ENCODE measurements at places on chromosomes 2 and 18. TPM values are rescaled to one million over a fixed set of nuclear protein-coding genes. Genes with fewer than 3 reads are reported as not detected.
A peak's percentile ranks its signal among the peaks of the same experiment; 100 is the strongest.

DNA sequence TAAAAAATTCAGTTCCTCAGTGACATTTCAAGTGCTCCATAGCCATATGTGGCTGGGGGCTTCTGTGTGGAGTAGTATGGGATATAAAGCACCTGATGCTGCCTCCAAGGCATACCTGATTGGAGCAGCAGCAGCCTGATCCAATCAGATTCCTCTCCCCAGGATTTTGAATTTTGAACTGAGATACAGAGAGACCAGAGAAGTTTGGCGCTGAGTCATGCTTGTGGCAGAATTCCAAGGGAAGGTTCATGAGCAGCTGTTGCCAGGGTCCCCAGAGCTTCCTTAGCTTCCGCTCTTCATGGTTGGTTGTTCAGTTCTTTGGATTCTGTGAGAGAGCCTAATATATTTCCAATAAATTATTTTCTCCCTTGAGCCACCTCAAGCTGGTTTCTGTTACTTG is 29.0 kb upstream of the CFAP36 start:
- H3K27ac ChIP-seq, result no peak overlapping the region
- no peaks in the 10 kb centered on the region for H3K36me3 ChIP-seq
- peaks cover 17% of the 10 kb centered on the region for H3K27me3 ChIP-seq
- DNase-seq, result no peak
- H3K4me1 ChIP-seq, result no peaks in the 10 kb centered on the region
- no peak overlapping the region for H3K4me3 ChIP-seq

- no peaks in the 10 kb centered on the region for H3K4me1 ChIP-seq
- H3K27me3 ChIP-seq, result no peaks in the 10 kb centered on the region
- no peak overlapping the region for H3K27ac ChIP-seq
- no peaks in the 10 kb centered on the region for H3K36me3 ChIP-seq
- no peak for DNase-seq
These were observed 850.6 kb upstream of the CHAC2 start for GRCh38 chr2:52916981-52917380.

The LINC00305 gene
- not detected for total RNA-seq

The GAL3ST2 gene
- 1.2 TPM for total RNA-seq

DNA sequence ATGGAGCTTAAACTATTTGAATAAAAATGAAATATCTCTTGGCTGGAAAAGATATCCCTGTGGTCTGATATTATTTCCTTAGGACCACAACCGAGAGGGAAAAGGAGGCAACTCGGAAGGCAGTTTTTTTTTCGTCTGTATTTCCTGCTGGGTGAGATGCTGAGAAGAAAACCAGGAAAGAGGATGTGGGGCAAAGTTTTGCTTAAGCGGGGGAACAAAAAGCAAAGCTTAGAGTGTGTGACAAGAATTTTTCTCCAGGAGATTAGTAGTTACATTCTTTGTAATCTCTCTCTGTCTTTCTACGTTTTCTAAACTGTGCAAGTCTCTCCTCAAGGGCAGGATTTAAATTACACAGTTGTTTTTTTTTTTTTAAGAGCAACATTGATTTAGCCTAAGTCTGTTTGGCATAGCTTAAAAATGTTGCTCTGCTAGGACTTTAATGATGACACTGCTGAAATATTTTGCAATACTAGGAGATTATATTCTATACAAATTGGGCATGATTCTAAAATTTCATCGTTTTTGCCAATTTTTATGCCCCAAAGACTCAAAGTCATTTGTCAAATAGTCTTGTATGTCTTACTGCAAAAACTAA is 258.5 kb downstream of the KCNS3 start:
- no peaks in the 10 kb centered on the region for H3K27me3 ChIP-seq
- peaks cover 4% of the 10 kb centered on the region for H3K4me1 ChIP-seq
- no peaks in the 10 kb centered on the region for H3K36me3 ChIP-seq
- H3K27ac ChIP-seq, result no peak overlapping the region
- DNase-seq, result no peak

The PARD3B gene
- total RNA-seq, result 0.50 TPM

- DNase-seq, result no peak
- H3K27me3 ChIP-seq, result peaks cover 4% of the 10 kb centered on the region
- no peaks in the 10 kb centered on the region for H3K36me3 ChIP-seq
- H3K4me3 ChIP-seq, result no peak overlapping the region
- H3K27ac ChIP-seq, result no peak overlapping the region
- no peaks in the 10 kb centered on the region for H3K4me1 ChIP-seq
These were observed 63.1 kb downstream of the MARCO start for GRCh38 chr2:119005051-119005450.

GRCh38 chr2:240432820-240433801 is 2.4 kb upstream of the GPC1 start:
- peak overlapping the region; percentile 16 for H3K27ac ChIP-seq
- peak overlapping the region; percentile 84 for H3K4me3 ChIP-seq

The ASXL3 gene
- total RNA-seq, result not detected

- no peak overlapping the region for H3K27ac ChIP-seq
- no peak for DNase-seq
- H3K36me3 ChIP-seq, result no peaks in the 10 kb centered on the region
- H3K4me1 ChIP-seq, result no peaks in the 10 kb centered on the region
These were observed 477.3 kb downstream of the MBD2 start for GRCh38 chr18:53747210-53747609.

- no peaks in the 10 kb centered on the region for H3K27me3 ChIP-seq
- peaks cover 30% of the 10 kb centered on the region for H3K36me3 ChIP-seq
- DNase-seq, result peak; percentile 91
These were observed 246.0 kb downstream of the LDLRAD4 start for GRCh38 chr18:13464432-13465123.

GRCh38 chr2:120949027-120949956 is 213.6 kb downstream of the GLI2 start:
- H3K4me1 ChIP-seq, result no peaks in the 10 kb centered on the region
- no peak overlapping the region for H3K27ac ChIP-seq
- no peak for DNase-seq
- H3K27me3 ChIP-seq, result no peaks in the 10 kb centered on the region
- no peaks in the 10 kb centered on the region for H3K36me3 ChIP-seq

The IL1A gene
- total RNA-seq, result 9.4 TPM

DNA sequence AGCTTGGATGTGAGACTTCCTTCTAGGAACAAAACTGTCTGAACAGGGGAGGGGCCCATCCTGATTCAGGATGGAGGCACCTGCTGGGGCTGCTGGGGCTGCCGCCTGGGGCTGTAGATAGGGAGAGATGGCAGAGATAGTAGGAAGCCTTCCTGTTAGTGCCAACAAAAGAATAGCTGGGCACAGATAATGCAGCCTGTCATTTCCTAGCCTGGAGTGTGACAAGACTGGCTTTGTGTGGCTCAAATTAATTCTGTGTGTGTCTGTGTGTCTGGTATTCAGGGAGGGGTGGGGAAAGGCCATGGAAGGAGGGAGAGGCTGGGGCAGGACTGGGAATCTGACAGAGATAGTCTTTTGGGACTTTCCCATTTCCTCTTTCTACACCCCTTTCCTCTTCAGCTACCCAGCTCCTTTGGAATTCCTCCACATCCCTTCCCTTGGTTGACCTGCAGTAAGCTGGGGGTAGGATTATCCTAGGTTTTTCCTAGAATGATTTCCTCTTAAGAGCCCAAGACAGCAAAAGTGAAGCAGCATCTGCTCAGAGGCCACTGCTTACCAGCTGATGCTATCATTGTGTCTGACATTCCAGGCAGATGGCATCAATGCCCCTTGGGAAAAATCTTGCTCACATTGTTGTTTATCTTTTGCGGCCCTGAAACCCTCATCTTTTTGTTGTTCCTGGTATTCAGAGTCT is 144.9 kb upstream of the LHCGR start:
- no peaks in the 10 kb centered on the region for H3K27me3 ChIP-seq
- no peak overlapping the region for H3K27ac ChIP-seq
- no peaks in the 10 kb centered on the region for H3K36me3 ChIP-seq
- DNase-seq, result no peak
- H3K4me1 ChIP-seq, result no peaks in the 10 kb centered on the region

DNA sequence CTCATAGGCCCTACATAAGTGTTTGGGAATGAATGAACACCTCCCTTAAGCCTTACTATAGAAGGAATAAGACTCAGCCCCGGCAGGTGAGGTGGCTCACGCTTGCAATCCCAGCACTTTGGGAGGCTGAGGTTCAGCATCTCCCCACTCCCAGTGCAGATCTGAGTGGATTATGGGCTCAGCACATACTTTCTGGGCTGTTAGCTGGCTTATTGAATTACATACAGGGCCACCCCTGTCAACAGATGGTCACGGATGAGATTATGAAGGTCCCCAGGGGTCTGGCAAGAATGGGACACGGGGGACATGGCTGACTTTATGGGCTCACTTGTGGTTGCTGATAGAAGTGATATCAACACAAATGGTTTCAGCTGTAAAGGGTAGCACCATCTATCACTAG is 322.3 kb downstream of the TSN start:
- DNase-seq, result no peak
- no peak overlapping the region for H3K27ac ChIP-seq
- H3K4me1 ChIP-seq, result no peaks in the 10 kb centered on the region
- H3K36me3 ChIP-seq, result no peaks in the 10 kb centered on the region
- no peak overlapping the region for H3K4me3 ChIP-seq

DNA sequence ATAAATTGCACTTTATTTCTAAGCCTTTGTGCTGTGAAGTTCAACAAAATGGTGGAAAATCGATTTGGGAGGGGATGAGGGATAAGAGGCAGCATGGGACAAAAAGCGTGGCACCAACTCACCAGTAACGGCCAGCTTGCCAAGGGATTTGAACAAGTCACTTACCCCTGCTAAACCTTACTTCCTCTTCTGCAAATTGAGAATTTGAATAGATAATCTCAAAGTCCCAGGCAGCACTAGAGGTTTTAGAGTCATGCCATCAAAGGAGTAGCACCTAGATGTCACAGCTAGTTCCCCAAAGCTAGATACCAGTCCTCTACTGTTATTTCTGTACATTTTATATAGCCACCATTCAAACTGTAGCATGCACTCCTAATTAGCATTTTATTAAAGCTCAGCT is 83.7 kb upstream of the VRK2 start:
- no peaks in the 10 kb centered on the region for H3K4me1 ChIP-seq
- no peak overlapping the region for H3K4me3 ChIP-seq
- H3K36me3 ChIP-seq, result no peaks in the 10 kb centered on the region

DNA sequence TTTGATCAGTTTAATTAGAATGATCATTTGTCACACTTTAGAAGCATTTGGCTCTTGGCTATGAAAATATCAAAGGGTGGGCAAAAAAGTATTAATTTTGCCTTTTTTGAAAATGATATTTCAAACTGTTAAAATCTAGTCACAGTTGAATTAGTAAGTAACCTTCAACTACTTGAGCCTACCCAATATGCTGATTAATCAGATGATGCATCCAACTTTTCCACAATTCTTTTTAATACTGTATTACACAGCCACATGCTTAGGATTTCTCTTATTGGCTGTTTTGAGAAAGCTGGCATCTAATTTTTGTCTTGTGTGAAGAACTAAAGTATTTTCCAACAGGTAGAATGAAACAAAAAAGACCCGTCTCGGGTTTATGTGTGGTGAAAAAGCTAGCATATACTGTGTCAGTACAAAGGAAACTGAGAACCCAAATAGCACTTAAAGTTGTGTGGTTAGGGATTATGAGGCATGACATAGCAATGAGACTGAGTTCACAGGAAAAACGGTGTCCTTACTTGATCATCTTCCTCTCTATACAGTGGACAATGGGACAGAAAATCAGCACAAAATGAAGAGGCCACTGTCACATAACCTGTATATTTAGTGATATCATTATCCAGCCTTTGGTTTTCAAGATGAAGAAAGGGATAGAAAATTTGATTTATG is 11.7 kb downstream of the OSBPL6 start:
- H3K27ac ChIP-seq, result no peak overlapping the region
- H3K4me3 ChIP-seq, result no peak overlapping the region

DNA sequence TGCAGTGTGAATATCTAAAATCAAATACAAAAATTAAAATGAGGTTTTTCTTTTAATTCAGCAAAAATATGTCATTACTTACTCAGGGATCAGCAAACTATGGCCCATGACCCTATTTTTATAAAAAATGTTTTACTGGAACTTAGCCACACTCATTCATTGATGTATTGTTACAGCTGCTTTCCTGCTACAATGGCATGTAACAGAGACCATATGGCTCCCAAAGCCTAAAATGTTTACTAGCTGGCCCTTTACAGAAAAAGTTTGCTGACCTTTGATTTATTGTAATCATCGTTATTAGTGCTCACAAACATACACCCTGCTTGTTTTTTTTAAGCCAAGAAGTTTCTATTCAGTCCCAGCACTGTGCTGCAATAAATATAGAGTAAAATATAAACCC is 120.3 kb downstream of the PLA2R1 start:
- H3K36me3 ChIP-seq, result no peaks in the 10 kb centered on the region
- peaks cover 9% of the 10 kb centered on the region for H3K27me3 ChIP-seq
- H3K4me3 ChIP-seq, result no peak overlapping the region
- no peaks in the 10 kb centered on the region for H3K4me1 ChIP-seq

The CHAC2 gene
- 24.8 TPM for total RNA-seq

The WDR7 gene
- 26.0 TPM for total RNA-seq

The SERPINB11 gene
- not detected for total RNA-seq

The TMEM200C gene
- not detected for total RNA-seq

DNA sequence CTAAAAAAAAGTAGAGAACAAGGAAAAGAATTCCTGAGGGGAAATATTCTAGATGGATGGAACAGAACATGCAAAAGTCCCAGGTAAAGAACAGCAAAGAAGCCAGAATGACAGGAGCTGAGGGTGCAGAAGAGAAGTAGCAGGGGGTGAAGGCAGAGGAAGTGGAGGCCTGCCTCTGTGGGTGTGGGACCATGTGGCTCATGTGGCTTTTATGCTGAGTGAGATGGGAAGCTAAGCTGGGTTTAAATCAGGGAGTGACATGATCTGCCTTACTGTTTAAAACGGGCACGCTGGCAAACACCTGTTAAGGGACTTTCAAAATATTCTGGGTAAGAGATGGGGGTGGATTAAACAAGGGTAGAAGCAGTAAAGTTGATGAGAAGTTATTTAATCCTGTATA is 40.0 kb downstream of the GKN2 start:
- no peaks in the 10 kb centered on the region for H3K36me3 ChIP-seq
- peak; percentile 85 for DNase-seq
- no peaks in the 10 kb centered on the region for H3K27me3 ChIP-seq
- H3K4me1 ChIP-seq, result peaks cover 32% of the 10 kb centered on the region
- no peak overlapping the region for H3K27ac ChIP-seq

The CDH7 gene
- total RNA-seq, result not detected

DNA sequence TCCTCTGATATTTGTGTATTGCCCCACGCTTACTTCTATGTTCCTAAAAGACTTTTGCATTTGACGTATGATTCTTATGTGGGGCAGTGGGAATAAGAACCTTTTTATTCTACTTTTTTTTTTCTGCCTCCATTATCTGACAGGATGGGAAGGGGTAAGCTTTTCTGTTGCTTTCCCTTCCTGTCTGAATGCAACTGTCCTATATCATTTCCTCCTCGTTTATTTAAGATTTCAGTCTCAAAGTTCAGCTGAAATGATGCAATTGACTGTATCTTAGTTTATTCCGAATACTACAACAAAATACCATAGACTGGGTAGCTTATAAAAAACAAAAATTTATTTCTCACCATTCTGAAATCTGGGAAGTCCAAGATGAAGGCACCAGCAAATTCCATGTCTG is 24.1 kb upstream of the HNMT start:
- H3K27me3 ChIP-seq, result no peaks in the 10 kb centered on the region
- DNase-seq, result no peak
- H3K4me1 ChIP-seq, result no peaks in the 10 kb centered on the region

All from activated CD4-positive, alpha-beta T cell treated with anti-CD3 and anti-CD28 coated beads, Interleukin-2, amount 10 ng/mL, durations not matched to agents 24 days and 14 days (primary cell).